ENCODE measurements at places on chromosomes 16 and 17. TPM values are rescaled to one million over a fixed set of nuclear protein-coding genes. Genes with fewer than 3 reads are reported as not detected.
A peak's percentile ranks its signal among the peaks of the same experiment; 100 is the strongest.

GRCh38 chr16:70437017-70437581 lies 1.8 kb downstream of the ST3GAL2 start:
- no peak overlapping the region for H3K4me3 ChIP-seq
- no peaks in the 10 kb centered on the region for H3K4me1 ChIP-seq
- no peak for DNase-seq
- no peaks in the 10 kb centered on the region for H3K36me3 ChIP-seq
- no peaks in the 10 kb centered on the region for H3K27me3 ChIP-seq
- no peak overlapping the region for H3K27ac ChIP-seq

GRCh38 chr16:47359478-47359877 lies 101.4 kb downstream of the ITFG1 start:
- no peaks in the 10 kb centered on the region for H3K27me3 ChIP-seq
- H3K27ac ChIP-seq, result no peak overlapping the region
- H3K4me1 ChIP-seq, result no peaks in the 10 kb centered on the region
- DNase-seq, result no peak

- no peaks in the 10 kb centered on the region for H3K4me1 ChIP-seq
- no peaks in the 10 kb centered on the region for H3K36me3 ChIP-seq
- DNase-seq, result no peak
- no peak overlapping the region for H3K4me3 ChIP-seq
These were observed 787.4 kb downstream of the KCNJ2 start for GRCh38 chr17:70956726-70957125.

DNA sequence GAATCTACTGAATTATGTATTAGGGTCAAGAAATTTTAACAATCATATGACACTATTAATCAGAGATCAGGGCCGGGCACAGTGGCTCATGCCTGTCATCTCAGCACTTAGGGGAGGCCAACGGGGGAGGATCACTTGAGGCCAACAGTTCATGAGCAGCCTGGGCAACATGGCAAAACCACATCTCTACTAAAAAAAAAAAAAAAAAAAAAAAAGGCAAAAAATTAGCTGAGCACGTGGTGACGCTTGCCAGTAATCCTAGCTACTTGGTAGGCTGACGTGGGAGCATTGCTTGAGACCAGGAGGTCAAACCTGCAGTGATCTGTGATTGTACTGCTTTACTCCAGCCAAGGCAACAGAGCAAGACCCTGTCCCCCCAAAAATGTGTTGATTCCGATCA lies 52.5 kb upstream of the CLEC3A start:
- H3K27ac ChIP-seq, result no peak overlapping the region
- DNase-seq, result no peak
- H3K4me3 ChIP-seq, result no peak overlapping the region
- no peaks in the 10 kb centered on the region for H3K27me3 ChIP-seq
- no peaks in the 10 kb centered on the region for H3K4me1 ChIP-seq

- H3K27ac ChIP-seq, result peak overlapping the region; percentile 70
- DNase-seq, result peak; percentile 93
- H3K4me1 ChIP-seq, result no peaks in the 10 kb centered on the region
- peaks cover 12% of the 10 kb centered on the region for H3K36me3 ChIP-seq
- no peak overlapping the region for H3K4me3 ChIP-seq
- no peaks in the 10 kb centered on the region for H3K27me3 ChIP-seq
These were observed 7.2 kb downstream of the PDK2 start for GRCh38 chr17:50102164-50102991.

DNA sequence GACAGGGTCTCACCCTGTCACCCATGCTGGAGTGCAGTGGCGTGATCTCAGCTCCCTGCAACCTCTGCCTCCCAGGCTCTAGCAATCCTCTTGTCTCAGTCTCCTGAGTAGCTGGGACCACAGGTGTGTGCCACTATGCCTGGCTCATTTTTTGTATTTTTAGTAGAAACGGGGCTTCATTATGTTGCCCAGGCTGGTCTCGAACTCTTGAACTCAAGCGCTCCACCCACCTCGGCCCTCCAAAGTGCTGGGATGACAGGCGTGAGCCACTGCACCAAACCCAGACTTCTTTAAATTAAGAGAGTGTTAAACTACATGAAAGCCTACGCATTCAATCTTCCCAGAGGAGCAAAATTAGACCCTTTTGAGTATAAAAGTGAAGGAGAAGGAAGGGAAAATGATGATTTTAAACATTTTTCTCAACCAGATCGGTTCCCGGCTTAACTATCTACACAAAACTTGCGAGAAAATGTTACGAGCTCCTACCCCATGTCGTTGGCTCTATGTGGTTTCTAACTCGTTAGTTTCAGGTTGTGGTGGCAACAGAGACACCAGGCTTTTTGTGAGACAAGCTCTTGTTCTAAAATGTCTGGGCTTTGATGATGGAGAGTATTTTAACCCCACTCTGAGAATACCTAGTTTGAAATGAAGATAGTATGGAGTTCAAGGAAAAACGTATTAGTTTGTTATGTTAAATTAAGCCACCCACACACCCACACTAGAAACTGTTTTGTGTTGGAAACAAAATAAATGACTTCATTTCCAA lies 26.3 kb downstream of the STAT5B start:
- no peak for DNase-seq
- H3K27ac ChIP-seq, result peak overlapping the region; percentile 88
- H3K27me3 ChIP-seq, result no peaks in the 10 kb centered on the region

- H3K4me3 ChIP-seq, result no peak overlapping the region
- H3K27me3 ChIP-seq, result no peaks in the 10 kb centered on the region
- H3K4me1 ChIP-seq, result no peaks in the 10 kb centered on the region
- H3K36me3 ChIP-seq, result no peaks in the 10 kb centered on the region
These were observed 8.3 kb downstream of the MRPL27 start for GRCh38 chr17:50364715-50365114.

Gene TIMP2
- total RNA-seq, result 34.2 TPM

Gene RCVRN
- total RNA-seq, result not detected

Gene PCGF2
- total RNA-seq, result 8.0 TPM
